ENCODE measurements at places on chromosomes 2 and 18.

DNA sequence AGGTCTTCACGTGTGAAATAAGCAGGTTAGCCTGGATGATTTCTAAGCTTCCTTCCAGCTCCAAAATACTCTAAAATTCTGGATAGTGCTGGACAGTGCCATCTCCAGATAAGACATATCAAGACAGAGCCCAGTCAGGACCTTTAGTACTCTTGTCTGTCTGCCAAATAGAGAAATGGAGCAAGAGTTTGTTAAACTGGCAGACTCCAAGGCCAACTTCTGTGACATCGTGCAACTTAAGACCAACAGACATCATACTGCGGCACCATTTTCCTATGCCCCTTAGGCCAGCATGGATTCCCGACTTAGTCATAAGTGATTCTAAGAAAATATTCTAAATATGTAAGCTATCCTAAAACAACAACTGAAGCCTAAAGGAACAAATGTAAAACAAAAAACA is 118.6 kb downstream of the RBMS1 start:
- DNase-seq = no peak

DNA sequence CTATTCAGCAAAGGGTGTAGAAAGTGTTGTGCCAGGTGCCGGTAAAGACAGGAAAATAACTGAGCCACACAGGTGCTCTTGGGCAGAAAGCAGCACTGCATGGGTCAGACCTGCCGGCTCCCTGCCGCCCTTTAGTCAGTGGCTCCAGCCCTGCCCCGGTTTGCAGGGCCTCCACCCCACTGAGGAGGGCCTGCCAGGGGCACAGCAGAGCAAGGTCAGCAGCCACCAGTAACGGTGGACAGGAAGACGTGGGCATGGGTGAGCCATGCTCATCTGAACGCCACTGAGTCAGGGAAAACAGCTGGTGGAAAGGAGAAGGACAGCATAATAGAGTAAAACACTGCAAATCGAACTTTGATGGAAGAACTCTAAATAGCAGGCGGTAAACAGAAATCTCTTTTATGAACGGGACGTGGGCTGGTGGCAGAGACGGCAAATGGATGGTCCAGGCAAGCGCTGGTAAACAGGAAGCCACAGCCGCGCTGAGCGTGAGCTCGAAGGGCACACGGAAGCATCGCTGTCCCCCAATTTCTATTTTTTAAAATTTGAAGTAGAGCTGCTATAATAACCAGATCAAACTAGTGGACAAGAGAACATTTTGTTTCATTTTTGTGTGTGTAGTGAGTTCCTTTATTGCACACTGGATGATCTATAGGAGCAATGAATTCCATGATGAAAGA is 141.8 kb upstream of the ALKAL2 start:
- DNase-seq = no peak

DNA sequence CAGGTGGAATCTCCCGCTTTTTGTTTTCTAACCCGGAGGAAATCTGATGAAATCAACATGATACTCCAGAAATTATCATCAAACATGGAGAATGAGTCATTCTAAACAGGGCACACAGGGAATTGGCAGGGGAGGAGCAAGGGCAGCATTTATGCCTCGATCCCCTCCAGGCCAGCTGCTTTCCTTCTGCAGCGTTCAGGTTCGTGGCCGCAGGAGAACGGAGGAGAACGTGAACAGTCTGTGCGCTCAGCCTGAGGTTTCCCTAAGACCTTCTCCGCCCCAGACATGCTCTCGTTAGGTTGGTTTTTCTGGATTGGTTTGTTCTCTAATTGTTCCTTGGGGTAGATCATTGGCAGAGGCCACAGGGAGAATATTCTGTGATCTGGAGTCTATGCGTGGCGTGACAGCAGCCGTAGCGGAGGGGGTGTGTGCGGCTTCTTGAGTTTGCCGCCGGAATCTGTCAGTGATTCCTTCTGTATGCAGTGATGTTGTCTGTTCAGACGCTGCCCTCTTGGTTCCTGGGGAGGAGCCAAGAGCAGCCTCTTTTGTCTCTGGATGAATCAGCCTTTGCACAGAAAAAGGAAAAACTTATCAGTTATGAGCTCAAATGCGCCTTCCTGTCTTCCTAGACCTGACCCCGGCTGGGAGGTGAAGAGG is 75.9 kb downstream of the SH3BP4 start:
- no peak for DNase-seq

GRCh38 chr18:49238433-49239042 is 221.9 kb downstream of the DYM start:
- DNase-seq = no peak

GRCh38 chr2:211591426-211591825 is 947.2 kb downstream of the ERBB4 start:
- no peak for DNase-seq

- no peak for DNase-seq
Measured at GRCh38 chr2:45276914-45277313, 267.7 kb upstream of the SIX2 start.

Data from HTR-8/SVneo (cell line).